CD8-positive, alpha-beta T cell (primary cell): ENCODE measurements at places on chromosomes 2 and 18. TPM values are rescaled to one million over a fixed set of nuclear protein-coding genes. Genes with fewer than 3 reads are reported as not detected.

The ADI1 gene
- 22.4 TPM for total RNA-seq

GRCh38 chr2:201808027-201808426 is 1.7 kb downstream of the CDK15 start:
- DNase-seq: no peak

The GTF2A1L gene
- total RNA-seq: not detected

The PLA2R1 gene
- total RNA-seq: not detected

The IL1RL2 gene
- not detected for total RNA-seq

The PRSS56 gene
- total RNA-seq: not detected

- DNase-seq: no peak
Measured at GRCh38 chr2:79512442-79513401, at the start of gene CTNNA2. TSS of gene CTNNA2 (plus strand) at chr2:79513051.

- no peak for DNase-seq
Measured at GRCh38 chr2:205731583-205731981, 49.3 kb downstream of the NRP2 start.
